ENCODE measurements at places on chromosomes 11 and 22.

DNA sequence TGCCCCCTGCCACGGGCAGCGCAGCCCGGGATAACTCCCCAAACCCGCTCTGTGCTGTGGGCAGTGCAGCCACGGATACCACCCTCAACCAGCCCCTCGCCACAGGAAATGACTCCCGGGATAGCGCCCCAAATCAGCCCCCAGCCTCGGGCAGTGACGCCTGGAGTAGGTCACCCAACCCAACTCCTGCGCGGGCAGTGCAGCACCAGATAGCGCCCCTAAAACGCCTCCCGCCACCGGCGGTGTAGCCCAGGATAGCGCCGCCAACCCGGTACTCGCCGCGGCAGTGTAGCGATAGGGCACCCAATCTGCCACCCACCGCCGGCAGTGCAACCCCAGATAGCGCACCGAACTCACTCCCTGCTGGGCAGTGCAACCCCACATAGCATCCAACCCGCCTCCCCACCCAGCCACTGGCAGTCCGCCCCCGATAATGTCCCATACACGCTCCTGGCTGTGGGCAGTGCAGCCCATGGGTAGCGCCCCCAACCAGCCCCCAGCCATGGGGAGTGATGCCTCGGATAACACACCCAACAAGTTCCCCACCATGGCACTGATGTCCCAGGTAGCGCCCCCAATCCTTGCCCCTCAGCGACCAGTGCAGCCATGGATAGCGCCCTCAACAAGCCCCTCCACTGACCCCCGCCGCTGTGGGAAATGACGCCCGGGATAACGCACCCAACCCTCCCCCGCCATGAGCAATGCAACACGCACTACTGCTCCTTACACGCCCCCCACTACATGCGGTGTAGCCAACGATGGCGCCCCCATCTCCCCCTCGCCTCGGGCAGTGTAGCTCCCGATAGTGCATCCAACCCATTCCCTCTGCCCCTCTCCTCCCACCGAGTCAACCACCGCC lies 1.5 kb downstream of the RFPL2 start:
- no peak for DNase-seq

GRCh38 chr11:108857382-108857781 lies 192.5 kb downstream of the DDX10 start:
- DNase-seq: no peak

DNA sequence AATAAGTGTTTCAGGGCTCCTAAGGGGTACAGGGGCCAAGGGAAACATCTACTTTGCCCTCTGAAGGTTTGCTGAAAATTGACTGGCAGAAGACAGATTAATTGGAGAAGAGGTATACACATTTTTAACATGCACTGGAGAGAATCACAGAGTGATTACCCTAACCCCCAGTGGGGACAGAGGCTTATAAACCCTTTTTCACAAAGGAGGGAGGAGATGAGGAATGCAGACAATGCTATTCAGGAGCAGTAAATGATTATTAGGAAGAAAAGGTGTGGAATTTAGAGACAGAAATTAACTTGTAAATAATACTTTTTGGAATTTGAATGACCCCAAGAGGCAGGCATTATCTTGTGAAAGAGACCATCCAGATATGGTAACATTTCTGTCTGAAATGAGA lies 582.4 kb upstream of the B3GAT1 start:
- DNase-seq: no peak

GRCh38 chr11:22415476-22415875 lies 77.3 kb downstream of the SLC17A6 start:
- no peak for DNase-seq

GRCh38 chr22:43830931-43831560 lies 18.9 kb upstream of the EFCAB6 start:
- no peak for DNase-seq

- no peak for DNase-seq
Measured at GRCh38 chr11:122285070-122285988, 169.3 kb upstream of the BLID start.

DNA sequence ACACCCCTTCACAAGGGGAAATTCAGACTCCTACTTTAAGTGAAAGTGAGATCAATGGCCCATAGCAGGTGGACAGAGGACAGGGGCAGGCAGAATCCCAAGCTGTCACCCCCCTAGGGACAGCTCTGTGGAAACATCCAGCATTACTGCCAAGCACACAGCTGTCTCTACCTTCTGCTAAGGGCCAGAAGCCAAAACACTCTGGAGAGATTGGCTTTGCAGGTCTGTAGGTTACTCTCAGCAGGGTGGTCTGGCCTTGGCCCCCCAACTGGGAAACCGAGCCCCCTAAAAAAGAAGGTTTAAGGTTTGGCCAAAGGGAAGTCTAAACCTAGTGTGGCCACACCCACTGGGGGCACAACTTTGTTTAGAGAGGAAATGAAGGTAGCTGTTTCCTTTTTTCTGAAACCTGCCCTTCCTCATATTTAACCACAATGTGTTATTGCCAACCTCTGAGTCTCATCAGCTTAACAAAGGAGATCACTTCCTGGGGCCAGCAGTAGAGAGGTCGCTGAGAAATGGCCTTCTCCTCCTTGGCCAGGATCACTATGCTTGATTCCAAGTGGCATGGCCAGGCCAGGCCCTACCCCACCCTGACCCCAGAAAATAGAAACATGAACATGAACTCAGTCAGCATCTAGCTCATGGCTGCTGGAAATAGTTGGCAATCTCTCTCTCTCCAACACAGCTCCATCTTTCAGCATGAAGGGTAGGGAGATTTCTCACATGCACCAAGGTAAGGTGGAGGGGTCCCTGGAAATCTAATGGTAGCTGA lies 25.9 kb upstream of the SCARF2 start:
- no peak for DNase-seq

- no peak for DNase-seq
Measured at GRCh38 chr22:30002861-30003486, 77.3 kb upstream of the HORMAD2 start.
